ENCODE measurements at places on chromosomes 6 and 20.

GRCh38 chr6:50602292-50602691, 111.0 kb upstream of the TFAP2D start:
- no peak for DNase-seq

DNA sequence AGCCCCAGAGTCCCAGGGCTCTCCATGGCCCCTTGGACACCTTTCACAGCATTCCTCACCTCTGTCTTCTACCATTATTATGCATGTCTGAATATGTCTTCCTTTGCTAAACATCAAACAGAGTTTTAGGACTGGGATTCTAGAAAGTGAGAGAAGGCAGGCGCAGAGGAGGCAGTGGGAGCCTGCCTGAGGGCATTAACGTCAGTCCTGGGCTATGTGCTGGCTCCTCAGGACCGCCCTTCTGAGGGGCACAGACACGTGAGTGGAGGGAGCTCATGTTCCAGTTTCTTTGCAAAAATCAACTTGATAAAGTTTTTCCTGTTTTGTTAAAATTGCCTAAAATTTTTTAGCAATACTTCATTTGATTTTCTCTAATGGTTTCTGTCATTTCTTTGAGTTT, 38.0 kb downstream of the C6orf15 start:
- DNase-seq: no peak

DNA sequence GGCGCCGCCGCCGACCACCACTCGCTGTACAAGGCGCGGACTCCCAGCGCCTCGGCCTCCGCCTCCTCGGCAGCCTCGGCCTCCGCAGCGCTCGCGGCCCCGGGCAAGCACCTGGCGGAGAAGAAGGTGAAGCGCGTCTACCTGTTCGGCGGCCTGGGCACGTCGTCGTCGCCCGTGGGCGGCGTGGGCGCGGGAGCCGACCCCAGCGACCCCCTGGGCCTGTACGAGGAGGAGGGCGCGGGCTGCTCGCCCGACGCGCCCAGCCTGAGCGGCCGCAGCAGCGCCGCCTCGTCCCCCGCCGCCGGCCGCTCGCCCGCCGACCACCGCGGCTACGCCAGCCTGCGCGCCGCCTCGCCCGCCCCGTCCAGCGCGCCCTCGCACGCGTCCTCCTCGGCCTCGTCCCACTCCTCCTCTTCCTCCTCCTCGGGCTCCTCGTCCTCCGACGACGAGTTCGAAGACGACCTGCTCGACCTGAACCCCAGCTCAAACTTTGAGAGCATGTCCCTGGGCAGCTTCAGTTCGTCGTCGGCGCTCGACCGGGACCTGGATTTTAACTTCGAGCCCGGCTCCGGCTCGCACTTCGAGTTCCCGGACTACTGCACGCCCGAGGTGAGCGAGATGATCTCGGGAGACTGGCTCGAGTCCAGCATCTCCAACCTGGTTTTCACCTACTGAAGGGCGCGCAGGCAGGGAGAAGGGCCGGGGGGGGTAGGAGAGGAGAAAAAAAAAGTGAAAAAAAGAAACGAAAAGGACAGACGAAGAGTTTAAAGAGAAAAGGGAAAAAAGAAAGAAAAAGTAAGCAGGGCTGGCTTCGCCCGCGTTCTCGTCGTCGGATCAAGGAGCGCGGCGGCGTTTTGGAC, 2.0 kb downstream of the SOX4 start:
- no peak for DNase-seq

DNA sequence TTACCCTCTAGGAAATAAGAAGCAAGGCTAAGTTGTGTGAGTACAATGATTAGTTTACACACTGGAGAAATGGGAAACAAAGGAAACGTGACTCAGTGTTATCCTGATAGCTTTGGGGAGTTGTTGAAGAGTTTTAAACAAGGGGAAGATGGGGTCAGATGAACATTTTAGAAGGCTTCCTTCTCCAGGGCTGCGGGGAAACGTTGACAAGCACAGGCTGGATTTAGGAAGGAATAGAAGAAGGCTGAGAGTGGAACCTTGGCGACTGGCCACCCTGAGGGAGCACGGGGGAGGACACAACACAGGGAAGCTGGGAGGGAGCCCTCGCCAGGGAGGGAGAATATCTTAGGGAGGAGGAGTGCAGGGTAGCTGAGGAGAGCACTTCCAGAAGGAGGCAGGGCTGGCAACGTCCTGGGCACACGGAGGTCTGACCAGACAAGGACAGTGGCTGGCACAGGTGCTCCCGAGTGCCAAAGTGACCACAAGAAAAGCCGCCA, 134.7 kb downstream of the AIG1 start:
- DNase-seq: no peak

DNA sequence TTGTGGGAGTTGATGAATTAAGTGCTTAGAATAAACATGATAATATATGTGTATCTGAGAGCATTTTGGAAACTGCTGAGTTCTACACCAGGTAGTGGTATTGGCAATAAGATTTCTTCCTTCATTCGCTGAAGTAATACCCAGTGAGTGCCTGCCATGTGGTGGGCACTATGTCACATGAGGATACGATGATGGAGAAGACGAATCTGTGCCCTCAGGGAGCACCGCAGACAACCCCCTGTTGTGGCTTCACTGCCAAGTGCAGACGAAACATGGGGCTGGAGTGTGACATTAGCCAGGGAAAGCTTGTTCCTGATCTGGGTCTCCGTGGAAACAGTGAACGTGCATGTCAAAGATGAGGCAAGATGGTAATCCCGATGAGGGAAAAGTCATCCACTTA, 7.9 kb downstream of the ZNF76 start:
- DNase-seq: no peak

Data from occipital lobe (tissue), 3 donors.